A549 treated with CpdA at 1 μM for 4 hours (cell line): ENCODE measurements at places on chromosomes 3 and 15. TPM values are rescaled to one million over a fixed set of nuclear protein-coding genes. Genes with fewer than 3 reads are reported as not detected.

B3GNT5 gene
- total RNA-seq: 13.8 to 18.3 TPM (median 15.2 TPM) in 5 replicates

PLSCR5 gene
- total RNA-seq: not detected in 5 replicates

GPR87 gene
- total RNA-seq: 0.86 to 1.3 TPM (median 1.1 TPM) in 5 replicates

PDE12 gene
- total RNA-seq: 13.3 to 14.9 TPM (median 14.6 TPM) in 5 replicates

GOLGA6L10 gene
- total RNA-seq: 0.35 to 0.68 TPM (median 0.40 TPM) in 5 replicates

SMCO1 gene
- total RNA-seq: not detected in 5 replicates

SPSB4 gene
- 0.15 to 0.24 TPM (median 0.18 TPM) in 4 of 5 replicates, not detected in the other for total RNA-seq

KNG1 gene
- not detected in 5 replicates for total RNA-seq

SPTSSB gene
- total RNA-seq: not detected in 5 replicates

CCR3 gene
- total RNA-seq: not detected in 5 replicates

SAMMSON gene
- total RNA-seq: not detected in 5 replicates

SOX2 gene
- total RNA-seq: 0.64 to 1.5 TPM (median 1.2 TPM) in 5 replicates

TLR9 gene
- total RNA-seq: 0.08 TPM in 2 of 5 replicates, not detected in the others

CLDN16 gene
- total RNA-seq: 0.02 to 0.15 TPM (median 0.06 TPM) in 3 of 5 replicates, not detected in the others

CYP11A1 gene
- not detected in 5 replicates for total RNA-seq

FANCD2OS gene
- not detected in 5 replicates for total RNA-seq

LRRC34 gene
- not detected in 5 replicates for total RNA-seq

CFAP91 gene
- 0.21 to 0.40 TPM (median 0.34 TPM) in 3 of 5 replicates, not detected in the others for total RNA-seq

GRAMD2A gene
- not detected in 5 replicates for total RNA-seq

IL5RA gene
- total RNA-seq: not detected in 5 replicates

MAP6D1 gene
- 4.1 to 6.5 TPM (median 5.3 TPM) in 5 replicates for total RNA-seq

OR5K2 gene
- total RNA-seq: not detected in 5 replicates

SLC27A2 gene
- total RNA-seq: 26.2 to 32.4 TPM (median 28.0 TPM) in 5 replicates

SLC28A2 gene
- not detected in 5 replicates for total RNA-seq

PPP4R2 gene
- 28.6 to 47.3 TPM (median 41.5 TPM) in 5 replicates for total RNA-seq

ITIH1 gene
- not detected in 5 replicates for total RNA-seq
